NCI-H2029 (cell line): ENCODE measurements at places on chromosomes 12 and 14.

GRCh38 chr12:122282061-122282460, 15.8 kb upstream of the VPS33A start:
- peak; percentile 5 for DNase-seq

GRCh38 chr12:62403031-62403430, 63.6 kb upstream of the MON2 start:
- no peak for DNase-seq

- DNase-seq: no peak
Observed at GRCh38 chr14:102630405-102630804, 38.0 kb downstream of the RCOR1 start.

- no peak for DNase-seq
Observed at GRCh38 chr14:87691042-87691881, 301.7 kb downstream of the GALC start.

DNA sequence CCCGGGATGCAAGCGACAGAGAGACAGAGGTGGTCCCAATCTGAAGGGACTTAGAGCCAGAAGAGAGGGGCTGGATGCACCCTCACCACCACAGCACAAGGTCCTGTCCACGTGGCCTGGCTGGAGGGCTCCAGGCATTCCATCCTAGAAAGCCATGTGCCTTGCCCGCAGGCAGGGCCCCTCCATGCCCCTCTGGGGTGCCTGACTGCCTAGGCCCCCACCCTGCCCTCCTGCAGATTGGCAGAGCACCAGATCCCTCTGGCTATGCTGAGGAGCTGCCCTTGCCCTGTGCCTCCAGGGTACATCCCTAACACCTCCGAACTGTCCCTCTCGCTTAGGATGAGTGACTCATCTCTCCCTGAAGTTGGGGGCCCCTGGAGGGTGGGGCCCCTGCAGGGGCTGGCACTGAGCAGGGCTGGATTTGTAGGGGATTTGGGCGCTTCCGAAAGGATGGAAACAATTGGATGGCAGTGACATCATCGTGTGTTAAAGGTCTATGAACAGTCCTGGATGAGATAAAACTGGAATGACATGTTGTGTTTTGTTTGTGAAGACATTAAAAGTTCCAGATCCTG, 50.9 kb downstream of the CHGA start:
- DNase-seq: no peak

DNA sequence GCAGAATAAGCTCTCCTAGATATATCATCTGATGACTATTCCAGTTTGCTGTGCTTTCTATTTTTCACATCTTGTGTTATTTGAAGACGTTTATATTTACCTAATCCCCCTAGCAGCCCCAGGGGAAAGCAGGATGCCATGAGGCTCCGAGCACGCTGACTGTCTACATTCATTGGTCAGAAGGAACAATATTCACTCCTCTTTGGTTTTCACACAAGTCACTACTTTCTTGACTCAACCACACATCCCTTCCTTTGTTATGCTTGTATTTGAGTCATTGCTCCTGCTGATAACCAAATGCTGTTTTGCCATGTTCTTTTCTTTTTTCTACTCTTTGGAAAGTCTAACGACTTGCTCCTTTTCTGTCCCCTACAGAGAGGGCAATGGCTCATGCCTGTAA, 86.5 kb upstream of the SLC38A2 start:
- no peak for DNase-seq

DNA sequence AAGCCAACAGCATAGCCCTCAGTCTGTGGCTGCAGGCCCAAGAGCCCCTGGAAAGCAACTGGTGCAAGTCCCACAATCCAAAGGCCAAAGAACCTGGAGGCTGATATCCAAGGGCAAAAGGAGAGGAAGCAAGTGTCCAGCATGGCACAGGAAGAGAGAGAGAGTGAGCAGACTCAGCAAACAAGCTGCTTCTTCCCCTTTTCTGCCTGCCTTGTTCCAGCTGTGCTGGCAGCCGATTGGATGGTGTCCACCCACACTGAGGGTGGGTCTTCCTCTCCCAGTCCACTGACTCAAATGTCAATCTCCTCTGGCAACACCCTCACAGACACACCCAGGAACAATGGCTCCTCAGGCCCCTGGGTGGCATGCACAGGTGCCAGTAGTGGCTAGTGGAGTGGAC, 33.5 kb downstream of the SMCO2 start:
- no peak for DNase-seq

- no peak for DNase-seq
Observed at GRCh38 chr14:24921903-24922302, 128.0 kb downstream of the STXBP6 start.

- no peak for DNase-seq
Observed at GRCh38 chr14:75905147-75905904, 76.5 kb downstream of the TGFB3 start.

GRCh38 chr12:88993651-88994050, 358.6 kb downstream of the DUSP6 start:
- DNase-seq: peak; percentile 30

- no peak for DNase-seq
Observed at GRCh38 chr12:67367843-67368242, 98.7 kb downstream of the CAND1 start.

- no peak for DNase-seq
Observed at GRCh38 chr14:47257013-47257412, 418.4 kb downstream of the MDGA2 start.

GRCh38 chr14:30725763-30726162, 103.6 kb downstream of the SCFD1 start:
- DNase-seq: no peak

GRCh38 chr12:50351120-50352043, 45.0 kb downstream of the FAM186A start:
- peak; percentile 74 for DNase-seq

- DNase-seq: no peak
Observed at GRCh38 chr14:77103951-77104350, 5.9 kb downstream of the CIPC start.

GRCh38 chr12:51103977-51104376, 20.6 kb upstream of the CSRNP2 start:
- no peak for DNase-seq

DNA sequence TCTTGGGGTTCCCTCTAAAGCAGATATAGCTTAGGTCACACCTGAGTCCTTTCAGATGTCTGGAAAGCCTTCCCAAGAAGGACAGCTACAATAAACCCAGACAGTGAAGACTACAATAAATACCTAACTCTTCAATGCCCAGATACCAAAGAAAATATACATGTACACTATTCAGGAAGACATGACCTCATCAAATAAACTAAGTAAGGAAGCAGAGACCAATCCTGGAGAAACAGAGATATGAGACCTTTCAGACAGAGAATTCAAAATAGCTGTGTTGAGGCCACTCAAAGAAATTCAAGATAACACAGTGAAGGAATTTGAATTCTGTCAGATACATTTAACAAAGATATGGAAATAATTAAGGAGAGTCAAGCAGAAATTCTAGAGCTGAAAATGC, 15.3 kb downstream of the MIPOL1 start:
- no peak for DNase-seq

DNA sequence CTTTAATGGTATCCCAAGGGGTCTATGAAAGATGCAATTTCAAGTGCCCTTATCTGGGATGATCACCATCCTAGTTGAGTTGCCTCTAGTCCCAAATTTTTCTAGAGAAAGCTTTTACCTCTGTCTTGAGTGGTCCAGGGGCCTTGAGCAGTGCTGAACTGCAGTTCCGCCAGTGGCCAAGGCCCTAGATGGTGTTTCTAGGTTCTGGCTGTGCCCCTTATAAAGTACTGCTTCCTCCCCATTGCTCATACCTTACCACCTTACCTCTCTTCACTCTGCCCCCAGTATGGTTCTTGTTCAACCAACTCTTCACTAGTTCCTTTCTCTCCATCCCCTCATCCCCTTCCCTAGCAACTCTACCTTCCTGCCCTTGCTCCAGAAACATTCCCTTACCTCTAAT, 3.7 kb downstream of the BATF start:
- no peak for DNase-seq

DNA sequence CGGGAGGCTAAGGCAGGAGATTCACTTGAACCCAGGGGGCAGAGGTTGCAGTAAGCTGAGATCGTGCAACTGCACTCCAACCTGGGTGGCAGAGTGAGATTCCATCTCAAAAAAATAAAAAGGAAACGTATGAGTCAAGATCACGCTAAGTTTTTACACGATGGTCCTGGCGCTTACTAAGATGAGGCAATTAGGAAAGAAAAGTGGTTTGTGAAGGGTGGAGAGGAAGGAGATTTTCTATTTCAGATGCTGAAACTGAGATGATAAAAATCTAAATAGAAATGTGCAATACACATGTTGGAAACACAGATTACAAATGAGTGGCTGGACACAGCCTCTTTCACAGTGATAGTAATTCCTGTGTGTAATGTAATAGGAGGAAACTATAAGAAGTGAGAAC, 63.2 kb downstream of the KDM5A start:
- no peak for DNase-seq

- peak; percentile 91 for DNase-seq
Observed at GRCh38 chr12:120469450-120470149, at the start of gene SRSF9. TSS of gene SRSF9 (minus strand) at chr12:120469748. CDS start at chr12:120469609, 139 bp downstream.

- peak; percentile 2 for DNase-seq
Observed at GRCh38 chr12:104877103-104877705, 80.9 kb downstream of the SLC41A2 start.

DNA sequence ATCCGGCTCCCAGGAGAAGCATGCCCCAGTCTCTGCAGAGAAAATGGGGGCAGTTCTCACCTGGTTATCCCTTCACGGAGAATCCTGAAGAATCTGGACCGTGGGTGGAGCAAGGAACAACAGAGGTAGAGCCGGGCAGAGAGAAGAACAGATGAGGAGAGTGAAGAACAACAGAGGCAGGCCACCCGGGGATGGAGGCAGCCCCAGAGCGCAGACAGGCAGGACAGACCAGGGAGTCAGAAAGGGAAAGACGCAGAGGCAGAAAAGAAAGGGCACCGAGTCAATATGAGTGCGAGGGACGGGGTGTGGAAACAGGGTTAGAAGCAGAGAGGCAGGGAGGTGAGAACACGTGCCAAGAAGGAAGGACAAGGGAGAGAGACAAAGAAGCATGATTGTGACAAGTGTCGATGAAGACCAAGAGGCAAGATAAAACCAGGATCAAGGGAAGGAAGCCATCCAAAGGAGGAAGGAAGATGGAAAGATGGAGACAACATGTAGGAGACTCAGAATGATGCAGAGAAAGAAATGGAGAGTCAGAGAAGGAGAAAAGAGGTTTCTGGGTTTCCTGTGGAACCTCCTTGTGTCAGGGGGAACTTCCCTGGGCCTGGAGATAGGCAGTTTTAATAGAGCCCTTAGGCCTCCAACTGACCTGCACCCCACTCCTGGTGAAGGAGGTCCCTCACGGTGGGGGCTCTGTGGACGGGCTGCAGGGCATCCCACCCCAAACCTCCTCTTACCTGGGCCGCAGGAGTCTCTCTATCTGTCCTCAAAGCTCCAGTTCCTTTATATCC, at the start of gene MYH6:
MYH6 (minus strand) TSS at position 758 of the 791 bp plus-strand sequence. CDS start 1,050 bp downstream, outside the sequence.
- DNase-seq: no peak

- no peak for DNase-seq
Observed at GRCh38 chr12:55132816-55133215, 6.6 kb downstream of the OR9K2 start.

DNA sequence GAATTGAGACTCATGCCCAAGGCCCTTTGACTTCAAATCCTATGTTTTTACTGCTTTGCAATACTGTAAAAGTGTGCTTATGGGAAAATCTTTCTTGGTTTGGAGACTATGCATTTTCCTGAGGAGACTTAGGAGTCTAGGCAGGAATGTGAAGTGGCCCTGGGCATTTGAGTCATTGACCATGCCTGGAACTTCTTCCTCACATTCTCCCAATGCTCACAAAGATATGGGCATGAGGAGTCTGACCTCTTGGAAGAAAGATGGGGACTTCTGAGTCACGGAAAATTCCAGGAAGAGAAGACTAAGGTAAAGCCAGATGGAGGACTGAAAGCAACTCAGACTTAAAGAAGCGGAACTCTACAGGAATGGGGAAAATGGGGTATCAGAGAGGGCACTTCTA, 38.2 kb upstream of the ZNF641 start:
- no peak for DNase-seq

DNA sequence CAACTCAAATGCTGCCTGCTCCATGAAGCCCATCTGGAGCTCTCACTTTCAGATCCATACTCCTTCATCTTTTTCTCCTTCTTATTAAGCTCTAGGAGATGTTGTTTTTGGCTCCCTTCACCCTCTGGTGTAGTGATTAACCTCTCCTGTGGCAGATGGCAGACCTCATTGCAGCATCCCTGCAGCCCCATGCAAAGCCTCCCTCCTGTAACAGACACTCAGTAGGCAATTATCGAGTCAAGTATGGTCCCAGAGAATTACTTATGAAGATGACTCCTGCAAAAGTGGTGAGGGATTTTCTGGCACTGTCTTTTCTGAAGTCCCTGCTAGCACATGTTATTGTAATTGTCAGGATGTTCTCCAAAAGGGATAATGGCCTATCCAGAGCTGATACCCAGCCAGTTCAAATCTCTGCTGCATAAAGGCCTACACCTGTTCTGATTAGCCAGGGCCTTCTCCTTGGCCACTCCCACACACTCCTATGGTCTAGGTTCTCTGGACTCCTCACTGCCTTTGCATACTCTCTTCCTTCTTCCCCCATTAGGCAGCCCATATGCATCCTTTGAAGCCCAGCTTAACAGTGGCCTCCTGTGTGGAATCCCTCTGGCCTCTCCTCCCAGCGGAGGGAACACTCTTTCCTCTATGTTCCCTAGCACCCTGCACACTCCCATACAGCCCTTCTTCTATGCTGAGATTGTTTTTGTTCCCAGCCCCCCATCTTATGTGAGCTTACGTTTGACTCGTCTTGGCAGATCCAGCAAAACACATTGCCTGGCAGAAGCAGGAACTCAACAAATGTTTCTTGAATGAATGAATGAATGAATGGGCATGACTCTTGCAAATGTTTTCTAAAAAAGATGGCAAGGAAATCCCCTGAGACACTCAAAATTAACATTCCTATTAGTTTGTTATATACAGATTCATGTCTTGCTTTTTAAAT, 43.9 kb upstream of the MDM1 start:
- no peak for DNase-seq

GRCh38 chr14:55929136-55929535, 189.1 kb upstream of the PELI2 start:
- DNase-seq: no peak

- no peak for DNase-seq
Observed at GRCh38 chr12:123478762-123479161, 20.8 kb downstream of the SNRNP35 start.

DNA sequence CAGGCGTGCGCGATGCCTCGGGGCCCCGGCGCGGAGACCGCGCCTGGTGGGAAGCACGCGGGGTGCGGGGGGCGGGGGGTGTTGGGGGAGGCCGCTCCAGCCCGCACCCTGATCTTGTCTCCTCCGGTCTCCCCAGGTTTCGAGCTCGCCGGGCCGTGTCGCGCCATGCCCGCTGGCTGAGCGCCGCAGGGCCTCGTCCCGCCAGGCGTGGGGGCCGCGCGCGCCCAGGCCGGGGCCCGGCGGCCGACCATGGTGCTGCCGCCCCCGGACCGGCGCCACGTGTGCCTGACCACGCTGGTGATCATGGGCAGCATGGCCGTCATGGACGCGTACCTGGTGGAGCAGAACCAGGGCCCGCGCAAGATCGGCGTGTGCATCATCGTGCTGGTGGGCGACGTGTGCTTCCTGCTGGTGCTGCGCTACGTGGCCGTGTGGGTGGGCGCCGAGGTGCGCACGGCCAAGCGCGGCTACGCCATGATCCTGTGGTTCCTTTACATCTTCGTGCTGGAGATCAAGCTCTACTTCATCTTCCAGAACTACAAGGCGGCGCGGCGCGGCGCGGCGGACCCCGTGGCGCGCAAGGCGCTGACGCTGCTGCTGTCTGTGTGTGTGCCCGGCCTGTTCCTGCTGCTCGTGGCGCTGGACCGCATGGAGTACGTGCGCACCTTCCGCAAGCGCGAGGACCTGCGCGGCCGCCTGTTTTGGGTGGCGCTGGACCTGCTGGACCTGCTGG, 2.4 kb downstream of the TMEM121 start:
- DNase-seq: no peak

GRCh38 chr14:55930016-55930784, 188.0 kb upstream of the PELI2 start:
- DNase-seq: no peak

GRCh38 chr14:95611293-95611880, 74.8 kb upstream of the TCL1B start:
- DNase-seq: no peak
